ENCODE measurements at places on chromosomes 13 and 19.

DNA sequence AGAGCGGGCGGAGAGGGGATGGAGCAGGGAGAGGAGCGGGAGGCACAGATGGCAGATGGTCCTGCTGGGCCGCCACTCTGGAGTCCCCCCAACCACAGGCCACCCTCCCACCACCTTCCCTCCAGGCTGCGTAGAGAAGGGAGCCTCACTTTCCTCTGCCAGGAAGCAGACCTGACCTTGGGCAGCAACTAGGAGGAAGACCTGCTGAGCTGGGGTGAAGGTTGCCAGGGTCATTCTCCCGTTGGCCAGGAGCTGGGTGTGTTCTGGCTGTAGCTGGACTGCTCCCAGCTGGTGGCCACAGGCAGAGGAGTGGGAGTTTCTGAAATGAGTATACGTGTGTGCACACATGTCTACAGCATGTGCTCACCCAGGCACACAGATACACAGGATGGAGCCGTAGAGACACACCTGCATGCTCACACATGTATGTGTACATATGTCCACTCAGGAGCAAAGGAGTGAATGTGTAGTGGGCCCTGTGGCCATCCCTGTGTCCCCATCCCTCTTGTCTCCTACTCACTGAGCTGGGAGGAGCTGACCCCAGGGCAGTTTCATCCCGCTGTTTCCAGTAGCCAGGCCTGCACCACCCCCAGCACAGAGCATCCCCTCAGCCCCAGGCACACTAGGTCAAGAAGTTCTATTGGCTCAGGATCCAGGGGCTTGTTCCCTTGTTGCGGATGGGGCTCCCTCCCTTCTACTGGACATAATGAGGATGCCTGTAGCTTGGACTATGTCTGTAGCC is 53.0 kb downstream of the CHST8 start:
- no peak for DNase-seq

DNA sequence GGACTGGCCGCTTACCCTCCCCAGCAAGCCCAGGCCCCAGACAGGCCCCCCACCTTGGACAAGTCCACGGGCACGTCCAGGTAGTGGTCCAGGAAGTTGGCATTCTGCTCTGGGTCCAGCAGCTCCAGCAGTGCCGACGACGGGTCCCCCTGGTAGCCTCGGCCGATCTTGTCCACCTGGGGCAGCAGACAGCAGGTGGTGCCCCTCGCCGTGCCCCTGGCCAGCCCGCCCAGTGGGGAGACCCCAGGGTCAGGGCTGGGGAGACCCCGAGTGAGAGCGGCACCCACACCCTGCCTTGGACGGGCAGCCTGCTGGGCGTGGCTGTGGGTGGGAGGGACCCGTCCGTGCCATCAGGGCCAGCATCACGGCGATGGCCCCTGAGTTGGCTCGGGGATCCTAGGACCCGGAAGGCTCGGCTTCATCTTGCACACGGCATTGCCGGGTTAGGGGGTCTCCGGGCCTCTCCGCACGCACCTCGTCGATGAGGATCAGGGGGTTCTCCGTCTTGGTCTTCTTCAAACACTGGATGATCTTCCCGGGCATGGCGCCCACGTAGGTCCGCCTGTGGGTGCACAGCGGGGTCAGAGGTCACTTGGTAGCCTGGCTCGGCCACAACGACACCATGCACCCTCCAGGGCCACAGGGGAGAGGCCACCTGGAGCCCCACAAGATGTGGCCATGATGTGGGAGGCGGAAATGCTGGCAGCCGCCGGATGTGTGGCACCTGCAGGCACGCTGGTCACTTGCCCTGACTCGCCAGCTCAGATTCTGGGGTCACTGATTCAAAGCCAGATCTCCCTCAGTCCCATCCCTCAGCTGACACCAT is 6.3 kb downstream of the RPL36 start:
- DNase-seq, result no peak

DNA sequence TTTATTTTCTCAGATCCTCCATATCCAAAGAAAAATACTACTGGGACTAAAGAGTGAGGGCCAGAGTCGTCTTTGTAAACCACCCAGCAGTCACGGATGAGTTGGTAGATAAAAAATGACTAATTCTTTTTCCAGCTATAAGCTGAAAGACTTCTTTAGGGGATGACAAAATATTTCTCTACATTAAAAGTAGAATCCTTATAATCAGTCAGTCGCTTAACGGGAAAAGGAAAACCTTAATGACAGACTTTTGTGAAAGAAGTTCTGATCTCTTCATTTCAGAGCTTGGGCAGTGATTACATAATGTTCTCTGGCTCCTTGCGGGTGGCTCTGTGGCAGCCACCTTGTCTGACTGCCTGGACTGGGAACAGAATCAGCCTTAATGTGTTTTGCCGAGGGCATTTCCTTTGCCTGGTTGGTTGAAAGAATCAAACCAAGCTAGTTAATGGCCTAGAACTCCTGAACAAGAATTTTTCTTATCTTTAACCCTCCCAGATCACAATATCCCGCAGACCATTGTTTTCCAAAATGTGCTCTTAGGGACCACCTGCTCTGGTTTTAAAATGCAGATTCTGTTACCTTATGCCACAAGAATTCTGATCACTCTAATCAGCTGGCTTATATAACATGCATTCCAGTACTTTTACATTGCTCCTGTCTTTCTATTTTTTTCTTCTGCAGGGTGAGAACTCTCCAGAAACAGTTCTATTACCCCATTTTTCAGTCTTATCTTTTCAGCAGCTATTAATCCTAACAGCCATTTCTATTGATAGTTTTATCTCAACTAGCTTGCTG is 2.5 kb downstream of the ITM2B start:
- DNase-seq, result no peak

GRCh38 chr19:19204181-19204580 is 967 bp upstream of the NR2C2AP start:
- DNase-seq, result no peak

DNA sequence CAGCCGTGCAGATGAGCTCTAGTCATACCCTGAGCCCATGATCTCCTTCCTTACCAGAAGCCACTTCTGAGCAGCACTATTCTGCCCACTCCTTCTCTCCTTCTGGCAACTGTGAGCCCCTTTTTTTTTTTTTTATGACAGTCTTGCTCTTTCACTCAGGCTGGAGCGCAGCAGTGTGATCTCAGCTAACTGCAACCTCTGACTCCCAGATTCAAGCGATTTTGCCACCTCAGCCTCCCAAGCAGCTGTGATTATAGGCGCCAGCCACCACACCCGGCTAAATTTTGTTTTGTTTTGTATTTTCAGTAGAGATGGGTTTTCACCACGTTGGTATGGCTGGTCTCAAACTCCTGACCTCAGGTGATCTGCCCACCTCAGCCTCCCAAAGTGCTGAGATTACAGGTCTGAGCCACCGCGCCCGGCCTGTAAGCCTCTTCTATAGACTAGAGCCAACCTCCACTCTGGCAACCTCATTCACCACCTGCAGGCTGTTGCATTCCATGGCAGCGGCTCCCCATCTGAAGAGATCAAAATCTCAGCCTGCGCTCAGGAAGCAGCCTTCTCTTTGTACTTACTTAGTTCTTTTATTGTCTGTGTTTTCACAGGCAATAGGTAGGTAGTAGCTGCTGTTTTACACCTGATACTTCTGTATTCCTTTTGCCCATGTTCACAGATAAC is 34.8 kb upstream of the NDFIP2 start:
- peak; percentile 5 for DNase-seq

GRCh38 chr19:23415034-23415433 is 19.8 kb upstream of the ZNF91 start:
- no peak for DNase-seq

- DNase-seq, result no peak
Observed at GRCh38 chr19:18226956-18227780, 930 bp upstream of the PDE4C start.

- no peak for DNase-seq
Observed at GRCh38 chr19:35077411-35078223, 36.1 kb downstream of the HPN start.

- no peak for DNase-seq
Observed at GRCh38 chr13:90797335-90797734, 550.2 kb upstream of the MIR17HG start.

DNA sequence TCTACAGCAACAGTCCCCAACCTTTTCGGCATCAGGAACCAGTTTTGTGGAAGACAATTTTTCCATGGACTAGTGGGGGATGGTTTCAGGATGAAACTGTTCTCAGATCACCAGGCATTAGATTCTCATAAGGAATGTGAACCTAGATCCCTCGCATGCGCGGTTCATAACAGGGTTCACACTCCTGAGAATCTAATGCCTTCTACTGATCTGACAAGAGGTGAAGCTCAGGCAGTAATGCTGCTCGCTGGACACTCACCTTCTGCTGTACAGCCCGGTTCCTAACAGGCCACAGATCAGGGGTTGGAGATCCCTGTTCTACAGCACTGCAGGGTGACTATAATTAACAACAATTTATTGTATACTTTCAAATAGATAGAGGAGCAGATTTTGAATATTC is 21.9 kb downstream of the USP12 start:
- no peak for DNase-seq

GRCh38 chr13:97526556-97526955 is 92.6 kb downstream of the RAP2A start:
- no peak for DNase-seq

DNA sequence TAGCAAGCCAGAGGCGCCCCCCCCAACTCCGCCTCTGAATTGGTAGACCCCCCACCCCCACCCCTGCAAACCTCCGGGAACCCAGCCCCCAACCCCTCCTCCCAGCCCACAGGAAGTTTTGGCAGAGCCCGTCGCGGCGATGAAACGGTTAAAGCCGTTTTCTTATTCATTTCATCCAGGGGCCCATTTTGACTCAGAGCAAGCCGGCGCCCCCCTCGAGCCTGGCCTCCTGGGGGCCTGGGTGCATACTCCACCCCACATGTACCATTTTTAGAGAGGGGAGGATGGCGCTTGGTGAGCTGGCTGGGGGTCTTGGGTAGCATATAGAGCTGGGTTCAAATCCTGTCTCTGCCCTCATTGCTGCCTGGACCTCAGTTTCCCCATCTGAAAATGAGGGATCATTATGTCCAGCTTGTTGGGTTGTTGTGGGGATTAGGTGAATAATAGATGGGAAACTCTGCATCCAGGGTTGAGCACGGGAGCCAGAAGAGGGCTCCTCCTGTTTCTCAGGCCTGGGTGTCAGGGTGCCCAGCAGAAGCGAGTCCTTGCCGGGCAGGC is 7.9 kb upstream of the JUNB start:
- no peak for DNase-seq

DNA sequence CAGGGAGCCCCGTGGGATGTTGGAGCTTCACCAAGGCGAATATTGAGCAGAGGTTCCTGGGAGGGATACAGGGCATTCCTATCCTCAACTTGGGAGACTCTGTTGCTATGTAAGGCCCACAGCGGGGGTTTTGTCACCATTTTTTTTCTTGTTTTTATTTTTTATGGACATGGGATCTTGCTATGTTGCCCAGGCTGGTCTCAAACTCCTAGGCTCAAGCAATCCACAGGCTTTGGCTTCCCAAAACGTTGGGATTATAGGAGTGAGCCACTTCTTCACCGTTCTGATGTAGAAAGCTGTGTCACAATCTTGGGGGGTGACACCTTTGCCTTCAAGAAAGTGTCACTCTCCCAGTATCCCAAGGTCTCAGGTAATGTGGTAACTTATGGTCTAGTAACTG is 2.6 kb downstream of the DLL3 start:
- DNase-seq, result no peak

- DNase-seq, result no peak
Observed at GRCh38 chr13:51291341-51291740, 48.1 kb upstream of the SERPINE3 start.

GRCh38 chr13:93466502-93467036 is 240.0 kb downstream of the GPC6 start:
- DNase-seq, result no peak

GRCh38 chr13:49472186-49472585 is 23.6 kb upstream of the PHF11 start:
- DNase-seq, result no peak

- no peak for DNase-seq
Observed at GRCh38 chr19:54345938-54346386, 7.0 kb upstream of the LILRA4 start.

DNA sequence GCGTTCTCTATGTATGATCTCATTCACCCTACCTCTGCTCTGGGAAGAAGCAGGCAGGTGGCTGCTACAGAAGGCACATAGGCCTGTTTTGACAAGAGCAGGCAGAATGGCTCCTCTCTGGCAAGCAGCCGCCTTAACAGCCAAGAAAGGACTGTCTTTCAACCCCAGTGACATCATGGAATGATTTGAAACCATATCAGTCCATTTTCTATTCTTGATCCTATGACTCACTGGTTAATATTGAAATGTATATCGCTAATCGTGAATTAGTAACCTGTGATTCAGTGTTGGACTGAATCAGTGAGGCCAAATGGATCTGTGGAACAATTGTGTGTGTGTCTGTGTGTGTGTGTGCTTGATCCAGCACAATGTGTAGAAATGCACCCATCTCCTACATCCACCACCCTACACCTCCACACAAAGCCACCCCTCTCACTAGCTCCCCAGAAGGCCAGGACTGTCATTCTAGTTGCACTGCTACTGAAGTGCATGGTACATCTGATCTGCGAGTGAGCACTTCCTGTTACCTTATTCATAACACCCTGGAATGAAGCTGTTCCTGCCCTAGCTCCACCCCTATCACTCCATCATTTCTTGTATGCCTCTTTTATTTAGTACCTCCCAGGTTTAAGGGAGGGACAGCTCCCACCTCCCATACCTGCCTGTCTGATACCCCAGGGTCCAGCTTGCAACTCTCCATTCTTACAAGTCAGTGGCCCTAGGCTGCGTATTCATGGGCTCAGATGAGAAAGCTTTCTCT is 460.0 kb downstream of the FOXO1 start:
- peak; percentile 46 for DNase-seq

DNA sequence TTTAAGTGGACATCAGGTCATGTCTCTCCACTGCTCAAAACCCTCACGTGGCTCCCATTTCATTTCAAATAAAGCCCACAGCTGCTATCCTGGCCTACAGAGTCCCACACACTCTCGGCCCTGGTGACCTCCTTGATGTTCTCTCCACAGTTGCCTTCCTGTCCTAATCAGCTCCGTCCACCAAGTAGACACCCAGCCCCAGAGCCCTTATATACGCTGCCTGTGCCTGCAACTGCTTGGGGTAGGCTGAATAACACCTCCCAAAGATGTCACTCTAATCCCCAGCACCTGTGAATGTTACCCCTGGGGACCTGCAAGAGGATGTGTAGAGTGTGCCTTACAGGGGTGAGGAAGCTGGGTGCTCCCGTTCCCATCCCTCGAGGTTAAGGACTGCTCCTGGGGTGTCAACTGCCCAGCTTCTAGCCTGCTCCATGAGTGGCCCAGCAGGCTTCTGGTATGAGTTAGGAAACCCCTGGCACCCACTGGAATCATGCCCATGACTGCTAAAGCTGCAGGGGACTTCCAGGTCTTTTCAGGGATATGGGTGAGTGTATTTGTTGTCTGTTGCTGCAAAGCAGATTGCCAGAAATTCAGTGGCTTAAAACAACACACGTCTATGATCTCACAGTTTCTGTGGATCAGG is 6.0 kb downstream of the FAM187B start:
- no peak for DNase-seq

DNA sequence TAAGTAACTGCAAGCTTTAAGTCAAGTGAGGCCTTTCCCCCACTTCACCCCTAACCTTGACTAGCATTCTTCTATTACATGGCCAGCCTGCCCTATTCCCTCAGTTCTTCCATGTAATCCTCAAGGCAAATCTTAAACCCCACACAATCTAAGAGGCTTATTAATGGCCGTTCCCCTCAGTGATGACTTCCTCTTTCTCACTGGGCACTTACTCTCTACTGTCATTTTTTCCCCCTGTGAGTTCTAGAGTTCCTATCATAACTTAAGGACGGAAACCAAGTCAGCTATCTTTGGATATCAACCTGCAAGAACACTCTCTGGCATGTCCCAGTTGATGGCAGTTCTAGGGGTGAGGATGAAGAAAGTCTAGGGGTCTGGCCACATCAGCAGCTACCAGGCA is 131.2 kb downstream of the DCLK1 start:
- no peak for DNase-seq

GRCh38 chr19:14118165-14119051 is 846 bp upstream of the PRKACA start:
- peak; percentile 24 for DNase-seq
